K562 (cell line): ENCODE measurements at places on chromosomes 4 and X. TPM values are rescaled to one million over a fixed set of nuclear protein-coding genes. Genes with fewer than 3 reads are reported as not detected.

Gene CRLF2
- total RNA-seq, result not detected in 2 replicates

Gene CSAG1
- 56.2 and 58.3 TPM in 2 replicates for total RNA-seq

Gene LARP7
- total RNA-seq, result 30.1 and 32.4 TPM in 2 replicates

Gene DDX53
- 1.5 TPM in 2 replicates for total RNA-seq

Gene TACR3
- total RNA-seq, result not detected in 2 replicates

Gene CT45A3
- 1.2 TPM in 1 of 2 replicates, not detected in the other for total RNA-seq

Gene AKAP4
- 0.11 and 0.16 TPM in 2 replicates for total RNA-seq

Gene TMEM192
- 13.2 and 15.2 TPM in 2 replicates for total RNA-seq

Gene RAP2C
- 28.1 and 28.6 TPM in 2 replicates for total RNA-seq

Gene SMR3A
- total RNA-seq, result not detected in 2 replicates

Gene PHOX2B
- not detected in 2 replicates for total RNA-seq

Gene CCNB3
- total RNA-seq, result not detected in 2 replicates

Gene TMPRSS11A
- not detected in 2 replicates for total RNA-seq

Gene CCKAR
- total RNA-seq, result not detected in 2 replicates

Gene CCNQ
- total RNA-seq, result 25.3 and 28.5 TPM in 2 replicates

Gene TMEM150C
- total RNA-seq, result 0.07 TPM in 2 replicates

Gene ZNF827
- total RNA-seq, result 0.13 and 0.40 TPM in 2 replicates

Gene ELOVL6
- total RNA-seq, result 50.4 and 55.0 TPM in 2 replicates

Gene ARR3
- not detected in 2 replicates for total RNA-seq

Gene HSD17B13
- 0.18 and 0.20 TPM in 2 replicates for total RNA-seq

Gene GPC4
- total RNA-seq, result 0.11 and 0.16 TPM in 2 replicates

Gene ZNF630
- total RNA-seq, result 0.27 and 0.29 TPM in 2 replicates

Gene SSX3
- 37.4 and 38.2 TPM in 2 replicates for total RNA-seq

Gene PIR
- total RNA-seq, result 8.3 and 9.4 TPM in 2 replicates

Gene ANK2
- 0.07 and 0.24 TPM in 2 replicates for total RNA-seq

Gene DMRTC1
- total RNA-seq, result not detected in 2 replicates

Gene RTL3
- not detected in 2 replicates for total RNA-seq

Gene P2RY10
- total RNA-seq, result 0.13 TPM in 1 of 2 replicates, not detected in the other

Gene TMPRSS11F
- total RNA-seq, result 0.09 TPM in 1 of 2 replicates, not detected in the other

Gene SMARCA1
- total RNA-seq, result 1.7 TPM in 2 replicates

Gene BTK
- 46.8 and 59.3 TPM in 2 replicates for total RNA-seq

Gene LIAS
- total RNA-seq, result 27.4 and 28.1 TPM in 2 replicates

Gene PLAC1
- 1.00 and 1.3 TPM in 2 replicates for total RNA-seq

Gene PPP1R2C
- not detected in 2 replicates for total RNA-seq

Gene RNF150
- 0.04 and 0.09 TPM in 2 replicates for total RNA-seq

Gene SPIN2A
- 0.60 and 0.65 TPM in 2 replicates for total RNA-seq

Gene C4orf54
- not detected in 2 replicates for total RNA-seq

Gene GLRA3
- total RNA-seq, result 0.11 TPM in 1 of 2 replicates, not detected in the other

Gene TSPAN5
- 1.5 TPM in 2 replicates for total RNA-seq

Gene GUCY1A1
- total RNA-seq, result not detected in 2 replicates

Gene MEPE
- total RNA-seq, result not detected in 2 replicates

Gene DTHD1
- total RNA-seq, result not detected in 2 replicates
